ENCODE measurements at places on chromosomes 5 and 9.

- DNase-seq: no peak
Observed at GRCh38 chr5:127008300-127008975, 21.9 kb downstream of the MARCHF3 start.

GRCh38 chr9:18739127-18739526 lies 265.2 kb downstream of the ADAMTSL1 start:
- peak; percentile 16 for DNase-seq

DNA sequence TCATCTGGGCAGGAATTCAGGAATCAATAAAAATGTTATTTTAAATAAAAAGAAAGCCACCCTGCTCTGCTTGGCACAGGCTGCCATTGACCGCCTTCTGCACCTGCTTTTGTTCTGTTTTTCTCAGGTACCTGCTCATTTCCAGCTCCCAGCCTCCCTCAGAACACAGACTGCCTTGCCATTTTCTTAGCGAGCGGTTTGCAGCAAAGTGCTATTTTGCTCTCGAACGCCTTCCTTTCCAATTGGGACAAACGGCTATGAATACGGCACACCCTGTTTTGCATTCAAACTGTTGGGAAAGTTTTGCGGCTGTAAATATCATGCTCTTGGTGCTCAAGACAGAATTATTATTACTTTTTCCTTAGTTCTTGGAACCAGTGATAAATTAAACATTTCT lies 25.1 kb upstream of the FCN1 start:
- DNase-seq: no peak

GRCh38 chr5:109911731-109912130 lies 222.0 kb downstream of the MAN2A1 start:
- peak; percentile 82 for DNase-seq

GRCh38 chr5:79976759-79977515 lies 14.1 kb downstream of the MTX3 start:
- no peak for DNase-seq

- DNase-seq: no peak
Observed at GRCh38 chr9:120920806-120921178, 5.8 kb downstream of the TRAF1 start.

DNA sequence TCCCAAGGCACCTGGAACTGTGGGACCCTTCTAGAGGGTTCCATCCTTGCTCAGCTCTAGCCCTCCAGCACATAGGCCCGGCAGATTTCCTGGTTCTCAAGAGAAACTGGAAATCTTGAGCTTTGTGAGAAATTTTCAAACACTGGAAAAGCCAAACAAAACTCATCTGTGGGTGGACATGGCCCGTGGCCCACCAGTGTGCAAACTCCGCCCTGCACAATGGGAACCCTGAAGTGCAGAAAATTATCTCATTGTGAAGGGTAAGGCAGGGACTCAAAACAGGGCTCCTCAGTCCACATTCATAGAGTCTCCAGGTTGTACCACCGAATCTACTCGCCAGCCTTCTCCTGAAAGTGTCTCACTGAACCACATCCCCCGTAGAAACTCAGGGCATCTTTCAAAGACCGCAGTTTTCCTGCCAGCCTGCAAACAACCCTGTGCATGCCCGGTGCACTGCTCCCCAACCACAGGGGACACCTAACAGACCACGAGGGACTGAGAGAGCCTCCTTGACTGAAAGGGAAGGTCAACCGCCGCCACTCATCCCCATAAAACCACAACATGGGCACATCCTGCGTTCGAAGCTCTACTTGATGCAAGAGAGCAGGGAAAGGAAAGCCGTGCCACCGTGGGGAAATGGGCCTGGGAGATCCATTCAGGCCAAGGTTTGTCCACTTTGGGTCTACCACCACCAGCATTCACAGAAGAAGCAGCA lies 18.1 kb downstream of the ADAMTS2 start:
- DNase-seq: no peak

DNA sequence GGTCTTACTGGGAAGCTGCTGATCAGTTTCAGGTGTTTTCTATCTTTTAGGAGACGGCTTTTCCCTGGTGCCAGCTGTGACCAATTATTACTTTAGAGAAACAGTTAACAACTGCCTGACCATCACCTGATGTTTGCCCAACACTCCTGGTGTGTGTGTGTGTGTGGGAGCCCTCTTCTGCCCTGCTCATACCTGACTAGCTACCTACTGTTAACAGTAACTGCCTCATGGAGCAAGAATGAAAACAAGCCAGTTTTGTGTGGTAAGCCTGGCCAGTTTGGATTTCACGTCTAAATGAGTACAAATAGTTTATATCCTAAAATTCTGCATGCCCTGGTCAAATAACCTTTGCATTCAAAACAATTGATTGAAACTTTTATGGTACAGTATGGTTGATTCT lies 46.1 kb upstream of the RIOK2 start:
- DNase-seq: no peak

DNA sequence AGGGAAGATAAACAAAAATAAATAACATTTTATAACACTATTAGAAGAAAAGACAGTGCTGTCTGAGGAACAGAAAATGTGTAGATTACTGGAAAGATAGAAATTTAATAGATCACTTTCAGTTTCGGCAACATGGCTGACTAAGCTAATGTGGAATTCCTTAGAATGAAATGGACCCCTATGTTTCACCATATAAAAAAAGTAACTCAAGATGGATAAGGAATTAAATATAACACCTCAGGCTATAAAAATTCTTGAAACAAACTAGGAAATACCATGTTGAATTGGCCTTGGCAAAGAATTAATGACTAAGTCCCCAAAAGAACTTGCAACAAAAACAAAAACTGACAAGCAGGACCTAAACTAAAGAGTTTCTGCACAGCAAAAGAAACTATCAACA lies 558.3 kb downstream of the CHSY3 start:
- peak; percentile 8 for DNase-seq

- DNase-seq: no peak
Observed at GRCh38 chr5:55896663-55897062, 45.5 kb downstream of the IL31RA start.

- DNase-seq: no peak
Observed at GRCh38 chr5:149164731-149165130, 23.4 kb downstream of the ABLIM3 start.

DNA sequence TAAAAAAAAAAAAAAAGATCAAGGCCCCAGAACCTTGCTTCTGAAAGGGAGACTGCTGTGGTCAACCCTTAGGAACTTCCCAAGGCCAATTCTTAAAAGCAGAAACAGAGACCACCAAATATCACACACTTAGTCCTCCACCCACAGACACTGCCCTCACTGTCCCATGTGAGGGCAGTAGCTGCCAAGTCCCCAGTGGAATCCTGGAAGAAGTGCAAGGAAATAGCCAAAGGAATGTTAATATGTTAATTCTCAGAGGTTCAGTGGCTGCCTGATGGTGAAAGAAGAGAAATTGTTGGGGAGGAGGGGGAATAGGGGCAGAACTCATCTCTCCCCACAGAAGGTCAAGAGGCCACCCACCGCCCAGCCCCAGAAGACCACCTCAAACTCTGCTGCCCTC lies 23.1 kb downstream of the FSTL4 start:
- DNase-seq: no peak

DNA sequence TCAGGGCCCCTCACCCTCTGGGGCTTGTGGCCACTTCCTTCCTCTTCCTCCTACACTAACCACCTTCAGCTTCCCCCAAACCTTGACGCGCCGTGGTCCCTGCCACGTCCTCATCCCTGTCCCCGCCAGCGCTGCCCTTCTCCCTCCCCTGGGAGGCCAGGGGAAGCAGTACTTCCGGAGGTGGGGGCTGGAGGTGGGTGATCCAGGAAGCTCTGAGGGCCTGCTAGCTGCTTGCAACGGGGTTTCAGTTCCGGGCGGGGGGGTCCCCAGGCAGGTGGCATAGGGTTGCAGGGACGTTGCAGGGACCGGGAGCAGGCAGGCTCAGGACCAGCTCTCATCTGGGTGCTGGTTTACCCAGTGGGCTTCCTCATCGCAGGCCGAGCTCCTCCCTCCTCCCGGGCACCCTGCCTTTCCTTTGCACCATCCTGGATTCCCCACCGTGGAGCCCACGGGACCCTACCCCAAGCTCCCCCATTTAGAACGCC lies 70.0 kb downstream of the RXRA start:
- DNase-seq: no peak

GRCh38 chr9:69605406-69605805 lies 66.8 kb downstream of the APBA1 start:
- DNase-seq: no peak

DNA sequence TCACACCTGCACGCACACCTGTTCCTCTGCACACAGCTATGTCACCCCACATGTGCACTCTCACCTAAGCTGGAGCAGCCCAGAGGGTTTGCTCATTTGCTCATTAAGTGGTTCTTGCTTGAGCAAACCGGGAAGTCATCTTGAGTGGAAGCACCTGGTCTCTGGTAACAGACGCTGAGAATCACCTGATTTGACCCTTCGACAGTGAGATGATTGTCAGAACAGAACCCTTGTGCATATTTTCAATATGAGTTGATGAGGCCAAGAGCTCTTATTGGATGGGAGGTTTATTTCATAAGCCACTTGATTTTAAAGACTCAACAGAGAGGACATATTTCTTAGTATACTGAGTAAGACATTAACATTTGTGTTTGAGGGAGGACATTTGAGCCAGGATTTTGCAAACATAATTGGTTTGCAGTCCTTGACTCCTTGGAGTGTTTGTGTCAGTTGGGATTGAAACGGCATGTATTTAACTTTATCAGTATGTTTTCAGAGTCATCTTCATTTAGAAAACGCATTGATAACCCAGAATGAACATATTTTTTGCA lies 22.1 kb upstream of the LPCAT1 start:
- no peak for DNase-seq

DNA sequence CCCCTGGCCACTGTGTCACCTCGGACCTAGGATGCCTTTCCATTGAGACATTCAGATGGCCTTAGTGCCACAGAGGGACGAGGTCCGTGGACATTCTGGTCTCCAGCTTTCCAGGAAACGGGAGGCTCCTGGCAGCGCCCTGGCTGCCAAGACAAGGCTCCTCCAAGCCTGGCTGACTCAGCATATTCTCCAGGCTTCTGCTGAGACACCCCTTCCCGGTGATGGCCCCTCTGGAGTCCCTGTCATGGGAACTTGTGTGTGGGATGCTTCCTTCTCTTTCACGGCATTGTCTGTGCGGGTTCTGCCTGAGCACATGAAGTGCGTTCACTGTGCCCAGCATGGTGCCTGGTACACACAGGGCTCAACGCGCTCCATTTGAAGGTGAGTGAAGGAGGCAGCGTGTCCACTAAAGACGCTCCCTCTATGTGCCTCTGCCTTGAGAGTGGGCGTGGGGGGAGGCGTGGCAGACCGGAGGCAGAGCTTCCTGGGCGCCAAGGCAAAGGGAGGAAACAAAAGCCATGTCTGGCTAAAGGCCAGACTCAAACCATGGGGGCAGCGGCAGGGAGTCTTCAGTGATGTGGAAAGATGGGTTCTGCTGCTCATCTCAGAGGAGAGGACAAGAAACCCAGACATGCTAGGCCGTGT lies 46.4 kb upstream of the PRRC2B start:
- no peak for DNase-seq

DNA sequence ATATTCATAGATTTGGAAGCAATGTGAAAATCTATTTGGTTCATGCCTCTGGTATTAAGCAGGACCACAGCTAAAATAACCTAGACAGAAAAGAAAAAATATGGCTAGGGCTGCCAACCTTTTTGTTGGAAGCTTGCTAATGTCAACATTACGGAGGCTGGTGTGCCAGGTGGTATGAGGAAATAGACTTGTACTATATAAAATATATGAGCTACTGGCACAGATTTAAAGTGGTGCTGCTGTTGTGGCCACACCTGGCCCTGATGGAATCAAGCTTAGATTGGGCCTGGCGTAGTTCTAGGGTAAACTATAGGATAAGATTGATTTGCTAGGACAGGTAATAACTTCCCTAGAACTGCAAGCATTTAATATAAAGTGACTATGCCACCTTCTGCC lies 10.6 kb upstream of the PARP8 start:
- DNase-seq: no peak

DNA sequence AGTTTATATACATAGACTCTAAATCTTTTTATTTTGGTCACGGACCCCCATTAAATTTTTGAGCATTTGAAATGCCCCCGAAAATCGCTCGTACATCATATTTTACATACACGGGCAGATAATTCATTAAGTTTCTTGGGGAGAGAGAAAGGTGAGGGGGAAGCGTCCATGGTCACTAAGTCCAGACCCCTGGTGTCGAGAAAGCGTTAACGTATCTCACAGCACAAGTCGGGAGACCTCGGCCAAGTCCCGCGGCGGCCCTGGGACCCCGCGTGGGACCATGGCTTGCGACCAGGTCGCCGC lies 794 bp downstream of the PTBP3 start:
- DNase-seq: no peak

- DNase-seq: peak; percentile 28
Observed at GRCh38 chr5:68834491-68834981, 259.3 kb upstream of the SLC30A5 start.

DNA sequence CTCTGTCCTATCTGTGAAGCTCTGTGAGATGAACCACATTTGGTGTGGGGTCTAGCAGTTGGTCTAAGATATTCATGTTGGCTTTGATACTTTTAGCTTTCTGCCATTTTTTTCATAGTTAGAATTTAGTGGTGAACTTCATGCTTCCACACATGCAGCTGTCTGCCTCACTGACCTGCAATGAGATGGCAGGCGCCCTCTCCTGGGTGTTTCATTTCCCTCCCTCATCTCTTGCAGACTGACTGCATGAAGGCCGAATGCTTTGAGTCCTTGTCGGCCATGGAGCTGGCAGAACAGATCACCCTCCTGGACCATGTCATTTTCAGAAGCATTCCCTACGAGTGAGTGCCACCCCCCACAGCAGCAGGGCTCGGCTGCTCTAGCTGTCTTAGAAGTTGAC lies 26.1 kb upstream of the CKMT2 start:
- peak; percentile 3 for DNase-seq

DNA sequence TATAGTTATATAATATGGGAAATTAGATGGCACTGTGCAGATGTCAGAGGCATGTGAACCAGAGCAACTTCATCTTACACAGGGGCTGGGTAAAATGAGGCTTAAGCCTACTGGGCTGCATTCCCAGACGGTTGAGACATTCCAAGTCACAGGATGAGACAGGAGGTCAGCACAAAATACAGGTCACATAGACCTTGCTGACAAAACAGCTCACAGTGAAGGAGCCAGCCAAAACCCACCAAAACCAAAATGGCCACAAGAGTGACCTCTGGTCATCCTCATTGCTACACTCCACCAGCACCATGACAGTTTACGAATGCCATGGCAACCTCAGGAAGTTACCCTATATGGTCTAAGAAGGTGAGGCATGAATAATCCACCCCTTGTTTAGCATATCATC lies 479.4 kb downstream of the TLR4 start:
- no peak for DNase-seq

Data from EH (cell line).